ENCODE measurements at places on chromosomes 11 and 22. TPM values are rescaled to one million over a fixed set of nuclear protein-coding genes. Genes with fewer than 3 reads are reported as not detected.

DNA sequence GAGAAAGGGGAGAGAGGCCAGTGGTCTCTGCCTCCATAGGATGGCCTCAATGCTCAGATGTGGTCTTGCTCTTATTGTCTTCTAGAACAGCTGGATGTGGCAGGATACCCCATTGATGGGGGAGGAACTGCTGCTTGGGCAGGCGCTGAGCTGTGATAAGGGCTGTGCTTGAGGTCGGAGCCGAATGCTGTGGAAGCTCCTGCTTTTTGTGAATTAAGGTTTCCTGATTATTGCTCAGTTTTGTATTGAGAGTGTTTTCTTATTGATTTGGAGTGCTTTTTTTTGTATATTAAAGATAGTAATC, 57.2 kb downstream of the CABIN1 start:
- no peak for DNase-seq
- no peaks in the 10 kb centered on the region for H3K27me3 ChIP-seq
- H3K4me1 ChIP-seq: no peaks in the 10 kb centered on the region
- no peak overlapping the region for H3K27ac ChIP-seq
- peaks cover 82% of the 10 kb centered on the region for H3K36me3 ChIP-seq

DNA sequence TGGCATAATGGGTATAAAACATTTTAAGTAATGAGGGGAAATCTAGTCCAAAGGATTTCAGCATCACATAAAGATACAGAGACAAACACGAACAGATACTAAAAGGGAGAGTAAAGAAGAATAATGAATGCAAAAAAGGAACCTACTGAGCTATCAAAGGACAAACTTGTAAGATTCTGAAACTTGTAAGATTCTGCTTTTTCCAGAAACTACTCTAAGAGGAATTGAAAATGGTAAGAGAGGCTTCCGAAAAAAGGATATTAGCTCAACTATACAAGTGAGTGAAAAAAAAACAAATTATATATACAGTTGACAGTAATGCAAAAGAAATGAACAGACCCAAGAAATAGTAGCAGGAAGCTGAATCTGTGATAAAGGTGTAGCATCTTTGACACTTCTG, 37.7 kb downstream of the POLD3 start:
- H3K4me3 ChIP-seq: no peak overlapping the region
- H3K27me3 ChIP-seq: no peaks in the 10 kb centered on the region
- no peak for DNase-seq
- no peaks in the 10 kb centered on the region for H3K4me1 ChIP-seq

GRCh38 chr22:31098632-31099110, 8.7 kb downstream of the SELENOM start:
- no peaks in the 10 kb centered on the region for H3K27me3 ChIP-seq
- H3K36me3 ChIP-seq: no peaks in the 10 kb centered on the region
- DNase-seq: no peak
- no peaks in the 10 kb centered on the region for H3K4me1 ChIP-seq

- H3K27me3 ChIP-seq: no peaks in the 10 kb centered on the region
- H3K4me1 ChIP-seq: no peaks in the 10 kb centered on the region
- no peak for DNase-seq
- H3K36me3 ChIP-seq: no peaks in the 10 kb centered on the region
- H3K4me3 ChIP-seq: no peak overlapping the region
Observed at GRCh38 chr11:67700548-67701262, 26.3 kb upstream of the ALDH3B2 start.

DNA sequence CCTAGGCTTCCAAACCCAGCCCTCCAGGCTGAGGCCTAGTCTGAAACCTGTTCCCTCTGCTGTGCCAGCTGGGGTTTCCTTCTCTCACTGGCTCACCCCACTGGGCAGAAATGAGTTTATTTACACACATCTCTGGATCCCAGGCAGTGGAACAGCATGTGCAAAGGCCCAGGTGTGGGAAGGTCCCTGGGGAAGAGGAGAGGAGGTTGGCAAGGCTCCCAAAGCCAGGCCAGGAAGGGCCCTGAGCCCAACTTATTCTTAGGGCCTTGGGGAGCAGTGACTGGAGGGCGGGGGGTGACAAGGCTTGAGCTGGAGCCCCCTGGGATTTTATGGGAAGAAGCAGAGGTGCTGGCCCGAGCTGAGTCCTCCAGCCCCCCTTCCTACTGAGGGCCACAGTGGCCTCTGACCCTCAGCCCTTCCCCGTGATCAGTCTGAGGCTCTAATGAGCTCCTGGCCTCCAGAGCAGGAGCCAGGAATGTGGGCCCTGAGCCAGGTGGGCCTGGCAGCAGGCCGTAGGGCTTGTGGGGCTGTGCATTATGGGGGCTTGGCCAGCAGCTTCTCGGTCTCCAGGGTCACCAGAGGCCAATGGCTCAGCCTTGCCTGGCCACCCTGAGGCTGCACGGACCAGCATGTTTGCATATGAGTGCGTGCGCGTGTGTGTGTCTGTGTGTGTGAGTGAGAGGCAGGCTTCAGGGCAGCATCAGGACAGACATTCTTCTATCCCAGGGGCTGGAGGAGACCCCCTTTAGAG, 2.9 kb downstream of the MYO7A start:
- H3K4me3 ChIP-seq: no peak overlapping the region
- no peak for DNase-seq
- no peaks in the 10 kb centered on the region for H3K27me3 ChIP-seq
- H3K27ac ChIP-seq: no peak overlapping the region
- no peaks in the 10 kb centered on the region for H3K36me3 ChIP-seq
- peaks cover 11% of the 10 kb centered on the region for H3K4me1 ChIP-seq

DNA sequence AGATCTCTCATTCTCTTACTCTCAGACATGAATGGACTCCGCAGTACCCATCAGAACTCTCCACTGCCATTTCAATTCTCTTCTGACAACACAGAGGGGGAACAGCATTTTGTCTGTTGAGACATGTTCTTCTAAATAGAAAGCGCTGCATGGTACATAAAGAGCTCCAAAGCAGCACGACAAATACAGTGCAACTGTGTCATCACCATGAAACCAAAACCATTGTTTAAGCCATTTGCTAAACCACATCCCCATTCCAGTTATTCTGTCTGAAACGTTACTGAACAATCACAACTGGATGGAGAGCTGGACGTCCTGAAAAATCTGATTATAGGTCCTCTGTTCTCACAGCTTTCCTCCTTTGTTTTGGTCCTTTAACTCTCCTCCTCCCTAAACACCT, 17.9 kb upstream of the TENM4 start:
- H3K27ac ChIP-seq: no peak overlapping the region
- no peak for DNase-seq
- no peaks in the 10 kb centered on the region for H3K36me3 ChIP-seq

DNA sequence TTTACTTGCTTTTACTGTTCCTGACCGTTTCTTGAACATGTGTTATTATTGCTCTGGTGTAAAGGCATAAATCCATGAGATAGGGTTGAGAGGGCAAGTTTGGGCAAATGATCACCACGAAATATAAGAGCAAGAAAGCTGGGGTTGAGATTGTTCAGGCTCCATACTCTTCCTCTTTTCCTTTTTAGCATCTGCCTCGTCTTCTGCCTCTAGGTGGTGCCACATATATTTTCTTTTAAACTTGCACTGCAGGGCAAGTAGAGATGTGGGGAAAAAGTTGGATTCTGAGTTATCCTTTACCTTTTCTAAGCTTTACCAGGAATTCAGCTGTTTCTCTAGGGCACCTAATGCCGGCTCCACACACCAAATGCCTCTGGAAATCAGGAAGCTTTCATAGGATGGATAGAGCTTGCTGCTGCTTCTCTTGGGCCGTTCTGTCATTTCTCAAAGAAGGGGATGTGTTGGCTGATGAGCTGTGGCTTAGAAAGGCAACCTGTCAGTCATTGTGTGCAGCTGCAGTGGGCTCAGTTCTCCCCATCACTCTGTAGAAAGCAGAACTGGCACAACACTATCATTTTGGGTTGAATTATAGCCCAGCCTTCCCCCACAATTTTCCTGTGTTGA, 98.2 kb downstream of the LDLRAD3 start:
- H3K4me1 ChIP-seq: no peaks in the 10 kb centered on the region
- no peaks in the 10 kb centered on the region for H3K36me3 ChIP-seq
- no peak overlapping the region for H3K27ac ChIP-seq
- no peaks in the 10 kb centered on the region for H3K27me3 ChIP-seq
- no peak for DNase-seq

- no peaks in the 10 kb centered on the region for H3K4me1 ChIP-seq
- no peaks in the 10 kb centered on the region for H3K36me3 ChIP-seq
- no peaks in the 10 kb centered on the region for H3K27me3 ChIP-seq
- no peak overlapping the region for H3K27ac ChIP-seq
Observed at GRCh38 chr11:84157639-84158038, 871.5 kb upstream of the CCDC90B start.

GRCh38 chr11:76194872-76195668, 11.2 kb downstream of the WNT11 start:
- no peaks in the 10 kb centered on the region for H3K36me3 ChIP-seq
- DNase-seq: no peak
- H3K27me3 ChIP-seq: no peaks in the 10 kb centered on the region
- no peak overlapping the region for H3K4me3 ChIP-seq

- H3K27ac ChIP-seq: no peak overlapping the region
- H3K36me3 ChIP-seq: no peaks in the 10 kb centered on the region
- no peak for DNase-seq
- peaks cover 17% of the 10 kb centered on the region for H3K4me1 ChIP-seq
- peaks cover 5% of the 10 kb centered on the region for H3K27me3 ChIP-seq
- H3K4me3 ChIP-seq: peak overlapping the region; percentile 4
Observed at GRCh38 chr11:7577291-7578190, 63.7 kb downstream of the PPFIBP2 start.

DNA sequence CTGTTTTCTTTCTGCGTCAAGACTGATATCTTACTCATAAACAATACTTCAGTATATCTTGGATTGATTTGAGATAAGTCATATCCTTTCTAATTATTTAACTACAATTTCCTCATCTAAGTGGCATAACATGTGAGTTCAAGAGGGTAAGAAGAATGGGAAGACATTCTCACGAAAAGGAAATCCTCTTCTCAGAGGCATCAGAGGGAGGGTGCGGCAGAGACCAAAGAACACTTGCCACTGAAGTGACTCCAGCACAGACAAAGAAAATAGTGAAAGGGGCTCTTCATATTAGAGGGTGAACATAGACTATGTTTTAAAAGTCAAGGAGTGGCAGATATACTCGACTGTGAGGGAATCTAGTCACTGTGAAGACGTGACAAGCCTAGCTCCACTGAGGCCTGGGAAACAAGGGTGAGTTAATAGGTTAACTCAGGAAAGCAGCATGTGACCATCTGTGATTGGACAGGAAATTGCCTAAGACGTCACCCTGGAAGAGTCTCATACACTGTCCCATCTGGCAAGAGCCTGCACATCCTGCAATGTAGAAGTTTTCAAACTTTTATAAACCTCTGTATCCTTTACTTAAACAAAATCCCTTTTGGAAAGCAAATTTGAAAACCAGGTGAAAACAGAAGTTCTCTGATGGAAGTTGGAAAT, 1.9 kb upstream of the MMP1 start:
- no peaks in the 10 kb centered on the region for H3K36me3 ChIP-seq
- no peak overlapping the region for H3K27ac ChIP-seq
- H3K4me3 ChIP-seq: no peak overlapping the region

IGSF9B gene
- total RNA-seq: 40.0 TPM

DNA sequence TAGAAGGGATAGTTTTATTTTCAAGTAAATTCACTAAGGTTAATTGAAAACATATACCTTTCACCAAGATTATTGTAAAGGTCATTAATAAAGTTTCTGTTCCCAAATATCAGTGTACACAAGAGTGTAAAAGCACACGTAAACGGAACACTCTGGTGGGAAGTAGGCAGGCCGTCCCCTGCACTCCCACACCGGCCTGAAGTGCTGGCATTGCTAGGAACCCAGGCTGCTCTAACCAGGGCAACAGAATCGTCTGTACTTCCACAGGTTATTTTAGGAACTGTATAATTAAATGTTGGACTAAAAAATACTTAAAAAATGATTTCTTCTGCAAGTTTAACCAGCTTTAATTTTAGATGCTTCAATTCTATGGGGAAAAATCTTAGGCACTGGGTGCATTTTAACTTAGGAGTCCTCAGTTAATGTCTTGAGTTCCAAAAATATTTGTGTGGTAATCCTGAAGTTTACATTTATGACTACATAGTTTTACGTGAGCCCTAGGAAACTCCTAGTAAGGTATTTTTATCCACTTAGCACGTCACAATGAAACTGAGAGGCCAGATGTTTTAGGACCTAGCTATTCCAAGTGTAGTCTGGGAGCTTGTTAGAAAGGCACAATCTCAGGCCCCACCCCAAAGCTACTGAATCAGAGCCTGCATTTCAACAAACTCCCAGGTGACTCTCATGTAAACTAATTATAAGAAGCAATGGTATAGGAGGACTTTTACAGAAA, 31.2 kb downstream of the KMT5B start:
- no peak for DNase-seq
- no peaks in the 10 kb centered on the region for H3K27me3 ChIP-seq
- H3K36me3 ChIP-seq: peaks cover 62% of the 10 kb centered on the region
- no peak overlapping the region for H3K4me3 ChIP-seq

GRCh38 chr11:115656669-115657068, 152.5 kb upstream of the CADM1 start:
- no peaks in the 10 kb centered on the region for H3K36me3 ChIP-seq
- H3K4me3 ChIP-seq: no peak overlapping the region

- no peak overlapping the region for H3K27ac ChIP-seq
- H3K4me1 ChIP-seq: no peaks in the 10 kb centered on the region
- no peaks in the 10 kb centered on the region for H3K36me3 ChIP-seq
- no peak for DNase-seq
Observed at GRCh38 chr11:1953489-1954266, 6.5 kb downstream of the MRPL23 start.

OR4A16 gene
- not detected for total RNA-seq

ABCC8 gene
- not detected for total RNA-seq

DNA sequence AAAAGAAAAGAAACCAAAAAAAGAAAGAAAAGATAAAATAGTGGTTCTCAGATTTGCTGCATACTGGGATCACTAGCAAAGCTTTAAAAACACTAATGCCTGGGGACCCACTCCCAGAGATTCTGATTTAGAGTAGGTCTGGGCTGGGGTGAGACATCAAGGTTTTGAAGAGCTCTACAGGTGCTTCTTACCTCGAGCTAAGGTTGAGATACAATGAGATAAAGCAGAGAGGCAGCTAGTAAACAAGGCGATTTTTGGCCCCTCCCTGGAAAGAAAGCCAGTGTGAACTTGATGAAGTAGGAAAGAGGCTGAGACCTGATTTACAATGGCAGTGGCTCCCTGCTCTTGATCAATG, 327.6 kb upstream of the CCDC90B start:
- H3K4me1 ChIP-seq: no peaks in the 10 kb centered on the region
- H3K36me3 ChIP-seq: no peaks in the 10 kb centered on the region
- no peaks in the 10 kb centered on the region for H3K27me3 ChIP-seq
- no peak overlapping the region for H3K4me3 ChIP-seq
- no peak for DNase-seq
- no peak overlapping the region for H3K27ac ChIP-seq

- peaks cover 5% of the 10 kb centered on the region for H3K27me3 ChIP-seq
- H3K4me1 ChIP-seq: no peaks in the 10 kb centered on the region
- no peak overlapping the region for H3K27ac ChIP-seq
- no peak overlapping the region for H3K4me3 ChIP-seq
- no peak for DNase-seq
- H3K36me3 ChIP-seq: no peaks in the 10 kb centered on the region
Observed at GRCh38 chr11:27413218-27413617, 50.2 kb upstream of the CCDC34 start.

PHF21A gene
- total RNA-seq: 111 TPM

TMPRSS5 gene
- 0.74 TPM for total RNA-seq

- H3K27me3 ChIP-seq: no peaks in the 10 kb centered on the region
- no peak overlapping the region for H3K4me3 ChIP-seq
- H3K27ac ChIP-seq: no peak overlapping the region
Observed at GRCh38 chr11:30919389-30920152, 333.4 kb upstream of the MPPED2 start.

CDCA5 gene
- 1.7 TPM for total RNA-seq

Measured in CD4-positive, CD25-positive, alpha-beta regulatory T cell (primary cell).